Activated T-helper 17 cell treated with anti-CD3 and anti-CD28 coated beads, Interleukin-2, amount 50 U/mL, for 72 hours (primary cell): ENCODE measurements at places on chromosomes 11 and 22. TPM values are rescaled to one million over a fixed set of nuclear protein-coding genes. Genes with fewer than 3 reads are reported as not detected.

Gene ELMOD1
- not detected for total RNA-seq

Gene PANX3
- not detected for total RNA-seq

Gene NRXN2
- total RNA-seq, result 0.11 TPM

Gene SAAL1
- total RNA-seq, result 31.1 TPM

Gene CCDC188
- 0.77 TPM for total RNA-seq

Gene SIK2
- total RNA-seq, result 6.4 TPM

Gene WNT11
- total RNA-seq, result not detected

Gene TTLL8
- total RNA-seq, result not detected

Gene OR52K2
- total RNA-seq, result not detected

Gene TUBA8
- total RNA-seq, result 6.6 TPM

Gene TSGA10IP
- total RNA-seq, result not detected

GRCh38 chr22:44758344-44758973 lies 6.1 kb downstream of the ARHGAP8 start:
- no peak for ATAC-seq

DNA sequence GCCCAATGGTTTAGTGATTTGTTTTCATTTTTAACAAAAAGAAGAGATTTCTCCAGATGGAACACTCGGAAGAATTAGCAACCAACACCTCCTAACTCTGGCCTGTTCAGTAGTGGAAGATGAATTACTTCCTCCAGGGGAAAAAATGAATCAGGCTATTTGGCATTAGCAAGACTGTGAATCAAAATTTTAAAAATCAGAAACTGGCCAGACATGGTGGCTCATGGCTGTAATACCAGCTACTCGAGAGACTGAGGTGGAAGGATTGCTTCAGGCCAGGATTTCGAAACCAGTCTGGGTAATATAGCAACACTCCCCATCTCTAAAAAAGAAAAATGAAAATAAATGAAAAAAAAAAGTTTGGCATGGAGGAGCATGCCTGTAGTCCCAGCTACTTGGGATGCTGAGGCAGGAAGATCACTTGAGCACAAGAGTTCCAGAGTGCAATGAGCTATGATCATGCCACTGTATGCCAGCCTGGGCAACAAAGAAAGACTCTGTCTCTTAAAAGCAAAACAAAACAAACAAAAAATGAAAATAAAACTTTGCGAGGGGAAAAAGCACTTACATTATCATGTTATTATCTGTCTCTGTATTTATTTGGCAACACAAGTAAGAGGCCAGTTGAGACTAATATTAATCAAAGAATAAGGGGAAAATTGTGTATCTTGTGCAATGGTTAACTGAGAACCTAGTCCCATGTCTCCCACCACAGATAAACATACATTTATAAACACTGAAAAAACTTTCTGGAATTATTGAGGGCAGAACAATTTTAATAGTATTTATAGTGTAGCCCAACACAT lies 796.3 kb upstream of the ANO3 start:
- no peak for ATAC-seq

DNA sequence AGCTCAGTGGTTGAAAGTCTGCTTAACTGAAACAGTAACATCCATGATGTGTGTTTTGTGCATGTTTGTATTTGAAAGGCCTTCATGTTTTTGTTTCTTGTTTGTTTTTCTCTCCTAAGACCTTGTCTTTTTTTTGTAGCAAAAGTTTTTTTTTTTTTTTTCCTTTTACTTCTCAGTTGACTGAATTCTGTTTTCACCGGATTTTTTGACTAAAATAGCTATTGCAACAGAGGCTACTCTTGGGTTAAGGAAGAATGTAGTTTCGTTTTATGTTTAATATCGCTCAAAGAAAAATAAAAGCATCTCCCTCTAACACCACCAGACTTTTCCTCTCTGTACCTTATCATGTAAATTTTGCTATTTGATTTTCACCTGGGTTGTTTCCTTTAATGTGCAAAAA lies 15.1 kb downstream of the APOL6 start:
- ATAC-seq, result no peak

- ATAC-seq, result peak; percentile 72
Observed at GRCh38 chr11:85663753-85664614, 945 bp downstream of the CREBZF start.

DNA sequence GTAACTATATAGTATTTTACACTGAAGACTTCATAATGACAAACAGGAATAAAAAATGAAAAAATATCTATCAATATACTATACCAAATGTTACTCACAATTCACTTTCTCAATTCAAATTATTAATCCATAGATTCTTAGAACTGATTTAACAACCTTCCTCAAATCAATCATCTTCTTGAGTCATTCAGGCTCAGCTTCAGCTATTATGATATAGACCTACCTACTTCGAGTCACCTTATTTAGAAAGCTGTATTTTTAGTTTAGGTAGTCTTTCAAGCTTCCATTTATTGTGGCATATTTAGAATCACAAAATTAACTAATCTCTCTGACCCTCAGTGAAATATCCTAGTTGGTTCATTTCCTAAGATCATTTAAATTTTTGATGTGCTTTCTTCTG lies 8.2 kb downstream of the CREBZF start:
- peak; percentile 44 for ATAC-seq

- no peak for ATAC-seq
Observed at GRCh38 chr11:46240861-46241260, 36.6 kb upstream of the CREB3L1 start.

- no peak for ATAC-seq
Observed at GRCh38 chr11:57786436-57786835, 24.8 kb downstream of the CTNND1 start.

GRCh38 chr11:112033902-112034301 lies 8.7 kb downstream of the DLAT start:
- no peak for ATAC-seq

DNA sequence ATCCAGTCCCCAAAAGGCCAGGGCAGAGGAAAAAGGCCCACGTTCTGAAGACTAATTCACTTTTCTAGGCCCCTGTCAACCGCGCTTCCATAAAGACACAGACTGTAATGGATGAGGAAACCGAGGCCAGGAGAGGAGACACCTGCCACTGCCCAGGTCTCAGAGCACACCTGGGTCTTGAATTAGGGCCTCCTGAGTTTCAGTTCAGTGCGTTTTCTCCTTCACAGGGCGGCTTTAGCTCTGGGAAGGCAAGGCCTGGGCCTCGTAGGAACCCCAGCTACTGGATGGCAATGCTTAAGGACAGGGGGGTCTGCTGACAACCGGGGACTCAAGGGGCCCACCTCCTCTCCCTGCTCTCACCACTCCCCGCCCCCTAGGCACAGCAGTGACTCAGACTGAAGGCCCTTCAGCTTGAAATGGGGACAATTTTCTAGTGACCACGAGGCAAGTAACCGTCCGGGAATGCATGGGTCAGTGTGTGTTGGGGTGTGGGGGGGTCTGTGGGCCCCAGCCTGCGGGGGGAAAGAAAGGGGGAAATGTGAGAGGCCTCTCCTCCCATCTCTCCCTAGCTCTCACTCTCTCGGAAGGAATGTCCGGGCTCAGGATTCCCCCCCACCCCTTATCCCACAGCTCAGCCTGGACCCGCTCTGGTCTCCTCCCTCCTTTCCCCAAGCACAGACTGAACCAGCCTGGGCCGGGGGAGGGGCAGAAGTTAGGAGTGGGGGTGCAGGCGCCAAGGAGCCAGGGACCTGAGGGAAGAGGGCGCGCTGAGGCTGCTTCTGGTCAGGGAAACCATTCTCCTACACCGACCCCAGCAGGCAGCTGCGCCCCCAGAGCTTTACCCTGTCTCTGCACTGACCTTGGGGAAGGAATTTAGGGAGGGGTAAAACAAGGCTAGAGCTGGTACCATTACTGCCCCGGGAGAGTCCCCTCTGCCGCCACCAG lies 17.2 kb downstream of the CREB3L1 start:
- ATAC-seq, result no peak

DNA sequence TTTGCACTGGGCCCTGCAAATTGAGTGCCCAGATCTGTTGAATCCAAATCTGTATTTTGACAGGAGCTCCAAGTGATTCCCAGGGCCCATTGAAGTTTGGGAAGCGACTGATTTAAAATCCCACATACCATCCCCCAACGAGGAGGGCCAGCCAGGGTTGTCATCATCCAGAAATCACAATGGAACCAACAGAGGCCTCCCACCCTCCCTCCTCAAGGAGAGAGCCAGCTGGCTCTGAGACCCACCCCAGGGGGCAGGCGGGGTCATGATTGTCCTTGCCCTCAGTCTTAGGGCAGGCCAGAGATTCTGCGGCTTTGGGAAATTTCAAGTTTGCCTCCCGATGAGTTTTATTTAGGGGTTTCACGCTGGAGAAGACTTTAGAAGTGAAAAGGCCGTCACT lies 358.2 kb downstream of the MN1 start:
- ATAC-seq, result no peak

DNA sequence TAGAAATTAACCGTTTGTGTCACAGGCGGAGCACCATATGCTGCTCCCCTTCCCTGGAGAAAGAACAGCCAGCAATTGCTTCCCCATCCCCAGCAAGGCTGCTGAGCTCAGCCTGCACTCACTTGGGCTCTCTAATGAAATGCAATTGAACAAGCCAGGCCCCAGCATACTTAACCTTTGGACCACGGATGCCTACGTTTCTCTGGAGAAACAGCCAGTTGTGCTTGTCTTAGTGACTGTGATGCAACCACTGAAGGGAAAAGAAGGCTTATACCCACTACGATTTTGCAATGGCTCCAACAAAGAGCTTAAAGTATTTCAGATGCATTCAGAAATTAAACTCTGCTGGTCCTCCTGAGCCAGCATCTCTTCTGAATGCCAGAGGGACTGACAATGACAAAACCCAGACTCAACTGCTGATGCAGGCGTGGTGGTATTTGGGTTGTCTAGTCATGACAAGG lies 51.3 kb upstream of the SESN3 start:
- ATAC-seq, result no peak

- ATAC-seq, result peak; percentile 44
Observed at GRCh38 chr11:78426845-78427244, 9.2 kb upstream of the GAB2 start.

DNA sequence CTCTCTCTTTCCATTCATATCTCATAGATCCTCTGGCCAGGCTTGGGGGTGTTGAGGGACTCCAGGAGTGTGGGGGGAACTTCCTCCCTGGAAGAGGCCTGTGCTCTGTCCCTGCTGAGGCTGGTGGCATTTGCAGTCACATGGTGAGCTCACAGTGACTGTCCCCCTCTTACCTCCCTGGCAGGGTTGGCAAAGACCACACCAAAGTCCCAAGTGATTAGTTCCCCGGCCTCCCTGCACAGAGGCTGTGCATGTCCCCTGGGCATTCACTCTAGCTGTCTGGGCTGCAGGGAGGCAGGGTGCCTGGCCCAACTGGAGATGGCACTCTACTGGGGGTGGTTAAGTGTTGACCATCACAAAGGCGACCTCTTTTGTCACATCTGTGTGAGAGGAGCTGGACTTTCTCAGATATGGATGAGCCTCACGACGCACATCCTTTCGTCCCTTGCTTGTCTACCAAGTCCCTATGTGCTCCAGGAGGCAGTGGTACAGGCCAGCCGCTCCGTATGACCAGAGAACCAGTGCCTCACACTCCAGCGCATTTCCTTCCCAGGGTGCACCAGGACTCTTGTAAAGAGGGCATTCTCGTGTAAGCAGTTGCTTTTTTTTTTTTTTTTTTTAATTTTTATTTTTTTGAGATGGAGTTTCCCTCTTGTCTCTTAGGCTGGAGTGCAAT lies 8.8 kb downstream of the TANGO2 start:
- no peak for ATAC-seq

DNA sequence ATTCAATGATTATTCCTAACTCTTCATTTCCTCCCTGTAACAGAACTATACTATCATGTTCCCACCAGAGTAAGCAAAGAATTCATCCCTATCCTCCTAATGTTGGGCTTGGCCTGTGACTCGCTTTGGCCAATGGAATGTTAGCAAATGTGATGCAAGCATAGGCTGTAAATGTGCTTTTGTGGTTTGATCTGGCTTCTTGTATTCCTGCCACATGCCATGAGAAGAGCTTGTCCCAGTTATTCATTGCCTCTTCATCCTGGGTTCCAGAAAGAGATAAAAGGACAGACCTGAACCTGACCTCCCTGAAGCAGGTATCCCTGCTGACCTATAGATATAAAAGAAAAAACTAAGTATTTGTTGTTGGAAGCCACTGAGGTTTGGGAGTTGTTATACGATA lies 51.0 kb downstream of the SYTL2 start:
- ATAC-seq, result no peak

GRCh38 chr22:49269928-49270327 lies 557.7 kb downstream of the BRD1 start:
- ATAC-seq, result no peak

- no peak for ATAC-seq
Observed at GRCh38 chr22:22171357-22172218, 73.0 kb upstream of the VPREB1 start.

DNA sequence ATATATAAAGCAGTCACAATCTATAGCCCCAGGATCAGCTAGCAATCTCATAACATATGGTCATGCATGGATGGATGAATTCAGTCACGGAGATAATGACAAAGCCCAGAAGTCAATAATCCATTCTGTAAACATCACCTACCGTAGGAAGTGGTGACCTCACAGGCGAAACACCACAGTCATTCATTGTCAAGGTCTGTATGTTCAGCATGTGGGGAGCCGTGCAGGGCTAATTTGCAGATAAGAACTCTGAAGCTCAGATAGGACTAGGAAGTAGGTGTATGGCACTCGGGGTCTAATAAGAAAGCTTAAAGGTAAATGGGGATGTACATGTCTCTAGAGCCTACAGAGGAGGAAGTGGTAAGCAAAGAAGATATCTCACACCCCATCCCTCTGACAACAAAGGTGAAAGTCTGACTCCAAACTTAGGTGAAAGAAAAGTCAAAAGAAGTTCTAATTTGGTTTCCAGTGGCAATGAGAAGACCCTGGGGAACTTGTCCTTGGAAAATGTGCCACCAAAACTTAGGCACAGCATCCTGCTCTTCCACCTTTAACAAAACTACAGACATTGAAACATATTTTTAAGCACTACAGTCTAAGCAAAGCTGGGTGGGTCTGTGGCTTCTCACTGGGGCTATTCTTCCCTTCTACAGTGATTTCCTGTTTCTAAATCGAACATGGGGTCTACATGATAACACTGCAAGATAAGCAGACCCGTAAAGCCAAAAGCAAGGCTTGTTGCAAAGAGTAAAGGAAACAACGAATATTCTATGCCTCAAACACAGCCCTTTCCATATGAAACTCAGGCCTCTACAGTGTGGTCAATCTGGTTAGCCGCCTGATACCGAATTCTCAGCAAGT lies 5.2 kb downstream of the CRTAM start:
- peak; percentile 88 for ATAC-seq

DNA sequence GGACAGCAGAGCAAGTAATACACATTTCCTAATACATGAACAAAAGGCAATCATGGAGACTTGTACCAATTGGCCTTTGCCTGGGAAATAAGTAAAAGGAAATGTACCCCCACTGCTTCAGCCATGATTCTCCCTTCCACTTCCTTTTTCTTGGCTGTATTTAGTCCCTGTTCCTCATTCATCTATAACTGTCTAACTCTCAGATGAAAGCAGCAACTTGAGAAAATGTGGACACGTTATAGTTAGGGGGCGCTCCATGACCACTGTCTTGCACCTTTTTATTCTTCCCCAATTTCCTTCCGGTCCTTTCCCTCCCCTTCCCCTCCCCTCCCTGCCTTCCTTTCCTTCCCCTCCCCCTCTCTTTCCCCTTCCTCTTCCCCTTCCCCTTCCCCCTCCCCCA lies 61.3 kb upstream of the BARX2 start:
- no peak for ATAC-seq

GRCh38 chr11:134646561-134646960 lies 234.5 kb upstream of the B3GAT1 start:
- no peak for ATAC-seq

GRCh38 chr22:30728826-30729225 lies 34.2 kb downstream of the OSBP2 start:
- ATAC-seq, result no peak

- no peak for ATAC-seq
Observed at GRCh38 chr11:107218123-107219013, 200.1 kb upstream of the GUCY1A2 start.
